Naive thymus-derived CD4-positive, alpha-beta T cell (primary cell): ENCODE measurements at places on chromosomes 11 and 22. TPM values are rescaled to one million over a fixed set of nuclear protein-coding genes. Genes with fewer than 3 reads are reported as not detected.

DNA sequence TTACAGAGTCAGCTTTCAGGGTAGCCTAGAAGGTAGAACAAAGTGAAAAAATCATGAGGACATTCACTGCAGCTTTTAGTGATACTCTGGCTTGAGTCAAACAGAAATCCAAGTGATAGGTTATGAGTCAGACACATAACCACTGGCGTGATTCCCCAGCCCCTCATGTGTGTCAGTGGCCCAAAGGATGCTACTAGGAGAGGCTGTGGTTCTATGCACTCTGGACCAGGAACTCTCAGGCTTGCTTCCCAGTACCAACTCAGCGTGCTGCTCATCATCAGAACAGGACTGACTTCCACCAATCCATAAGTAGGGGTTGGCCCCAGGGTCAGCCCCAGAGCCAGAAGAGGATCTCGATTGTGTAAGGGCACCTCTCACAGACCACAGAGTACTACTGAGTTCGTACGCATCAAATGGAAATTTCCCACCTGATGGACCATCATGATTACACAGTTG lies 116.8 kb downstream of the MED15 start:
- no peaks in the 10 kb centered on the region for H3K36me3 ChIP-seq
- H3K4me3 ChIP-seq: no peak overlapping the region
- H3K27ac ChIP-seq: no peak overlapping the region
- no peaks in the 10 kb centered on the region for H3K27me3 ChIP-seq
- DNase-seq: no peak
- H3K4me1 ChIP-seq: no peaks in the 10 kb centered on the region

DNA sequence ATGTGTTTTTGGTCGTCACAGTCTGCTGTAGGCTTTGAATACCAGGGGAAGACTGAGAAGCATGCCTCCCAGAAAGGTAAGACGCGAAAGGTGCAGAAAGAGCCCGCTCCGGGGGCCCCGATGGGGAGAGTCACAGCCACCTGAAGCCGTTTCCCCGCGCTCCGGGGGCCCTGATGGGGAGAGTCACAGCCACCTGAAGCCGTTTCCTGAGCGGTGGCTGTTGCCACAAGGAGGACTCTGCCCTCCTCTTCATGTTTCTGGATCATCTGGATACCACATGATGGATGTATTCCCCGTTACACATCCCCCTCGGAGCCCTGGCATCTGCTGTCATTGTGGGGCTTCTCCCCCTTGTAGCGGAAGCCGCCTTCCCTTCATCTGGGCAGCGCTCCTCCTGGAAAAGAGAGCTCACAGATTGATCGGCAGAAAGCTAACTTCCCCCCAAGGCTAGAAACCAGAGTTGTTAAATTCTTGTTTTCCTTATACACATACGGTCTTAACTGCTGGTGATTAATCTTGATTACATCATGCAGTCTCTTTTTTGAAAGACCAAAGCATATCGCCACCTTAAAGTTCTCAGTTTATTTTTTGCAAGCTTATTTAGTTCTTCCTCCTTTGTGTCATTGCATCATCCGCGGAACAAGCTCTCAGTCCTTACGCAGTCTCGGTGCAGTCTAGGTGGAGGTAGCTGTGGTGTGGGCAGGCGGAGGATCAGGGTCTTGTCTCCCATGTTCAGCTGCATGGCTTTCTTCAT lies 17.5 kb downstream of the CTTN start:
- H3K27me3 ChIP-seq: no peaks in the 10 kb centered on the region
- no peak for DNase-seq
- no peaks in the 10 kb centered on the region for H3K4me1 ChIP-seq
- H3K36me3 ChIP-seq: no peaks in the 10 kb centered on the region
- H3K27ac ChIP-seq: no peak overlapping the region
- no peak overlapping the region for H3K4me3 ChIP-seq

The CD6 gene
- 653 TPM for total RNA-seq

The ADM2 gene
- total RNA-seq: 4.0 TPM

The LRRC74B gene
- total RNA-seq: not detected

The UPB1 gene
- total RNA-seq: 0.41 and 0.70 TPM in 2 replicates

The UCP3 gene
- total RNA-seq: 6.1 TPM

DNA sequence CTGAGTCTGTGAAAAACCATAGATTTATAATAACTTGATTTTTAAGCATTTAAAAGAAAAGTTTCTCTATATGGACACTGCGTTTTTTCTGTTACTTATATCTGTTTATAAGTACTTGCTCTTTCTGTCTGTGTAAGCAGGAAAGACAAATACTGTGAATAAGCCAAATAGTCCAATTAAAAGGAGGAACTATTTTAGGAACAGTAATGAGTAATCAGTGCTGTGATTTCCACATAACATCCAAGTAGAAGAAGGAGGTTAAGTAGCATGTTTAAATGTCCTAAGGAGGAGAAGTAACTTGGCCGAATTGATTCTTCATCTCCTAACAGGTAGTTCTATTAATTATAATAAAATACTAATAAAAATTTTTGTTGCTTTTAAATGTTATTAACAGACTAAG lies 40.8 kb downstream of the ZNF214 start:
- no peaks in the 10 kb centered on the region for H3K36me3 ChIP-seq
- no peak overlapping the region for H3K27ac ChIP-seq
- no peaks in the 10 kb centered on the region for H3K27me3 ChIP-seq
- no peak for DNase-seq
- no peaks in the 10 kb centered on the region for H3K4me1 ChIP-seq

The SEPTIN5 gene
- total RNA-seq: 4.2 TPM

- H3K36me3 ChIP-seq: no peaks in the 10 kb centered on the region
- H3K27me3 ChIP-seq: no peaks in the 10 kb centered on the region
- H3K4me1 ChIP-seq: no peaks in the 10 kb centered on the region
- no peak overlapping the region for H3K27ac ChIP-seq
- no peak overlapping the region for H3K4me3 ChIP-seq
- DNase-seq: no peak
Observed at GRCh38 chr11:93512073-93512475, 31.1 kb downstream of the SMCO4 start.

DNA sequence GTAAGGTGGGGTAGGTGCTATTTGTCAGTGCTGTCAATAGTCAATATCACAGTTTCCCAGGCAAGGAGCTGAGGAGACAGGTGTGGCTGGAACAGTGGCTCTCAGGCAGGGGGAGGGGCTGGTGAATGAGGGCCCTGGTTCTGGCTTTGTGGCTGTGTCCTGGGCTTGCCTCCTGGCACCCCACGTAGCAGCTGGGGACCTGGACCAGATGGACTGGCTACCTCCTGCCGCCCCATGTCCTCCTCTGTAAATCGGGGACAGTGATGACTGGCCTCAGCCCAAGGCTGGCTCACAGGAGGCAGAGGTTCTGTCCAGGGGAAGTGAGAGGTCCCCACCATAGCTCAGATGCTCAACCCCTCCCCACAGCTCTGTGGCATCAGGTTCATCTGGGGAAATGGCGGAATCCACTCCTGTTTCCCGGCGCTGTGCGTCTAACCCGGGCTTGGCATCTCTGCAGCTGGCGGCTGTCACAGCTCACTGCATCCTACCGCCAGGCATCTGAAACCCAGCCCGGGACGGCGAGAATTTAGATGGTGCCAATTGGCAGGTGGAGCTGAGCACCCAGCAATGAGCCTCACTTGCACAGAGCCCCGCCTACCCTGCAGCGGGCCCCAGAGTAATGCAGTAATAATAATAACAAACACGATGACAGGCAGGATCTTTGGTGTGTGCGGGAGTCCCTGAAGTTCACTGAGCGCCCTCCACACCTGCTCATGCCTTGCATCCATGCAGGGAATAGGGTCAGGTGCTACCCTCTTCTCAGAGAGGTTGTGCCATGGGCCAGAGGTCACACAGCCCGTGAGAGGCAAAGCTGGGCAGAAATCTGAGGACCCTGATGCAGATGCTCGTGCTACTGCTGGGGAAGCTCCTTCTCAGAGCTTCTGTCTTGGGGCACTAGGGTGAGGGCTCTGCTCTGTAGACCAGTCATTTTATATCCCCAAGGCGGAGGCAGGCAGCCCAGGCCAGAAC lies 27.8 kb upstream of the SHISAL1 start:
- H3K4me1 ChIP-seq: no peaks in the 10 kb centered on the region
- no peak for DNase-seq
- no peaks in the 10 kb centered on the region for H3K36me3 ChIP-seq
- H3K4me3 ChIP-seq: no peak overlapping the region
- H3K27me3 ChIP-seq: no peaks in the 10 kb centered on the region
- H3K27ac ChIP-seq: no peak overlapping the region

DNA sequence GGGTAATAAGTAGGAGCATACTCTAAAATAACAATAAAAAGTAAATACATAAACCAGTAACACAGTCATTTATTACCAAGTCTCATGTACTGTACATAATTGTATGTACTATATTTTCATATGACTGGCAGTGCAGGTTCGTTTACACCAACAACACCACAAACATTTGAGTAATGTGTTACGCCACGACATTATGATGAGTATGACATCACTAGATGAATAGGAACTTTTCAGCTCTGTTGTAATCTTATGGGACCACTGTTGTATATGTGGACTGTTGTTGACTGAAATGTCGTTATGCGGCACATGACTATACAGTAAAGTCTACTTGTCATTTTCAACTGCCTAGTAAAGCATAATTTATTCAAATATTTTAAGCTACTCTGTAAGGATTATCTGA lies 18.6 kb downstream of the KIF18A start:
- H3K27me3 ChIP-seq: no peaks in the 10 kb centered on the region
- H3K27ac ChIP-seq: no peak overlapping the region
- DNase-seq: no peak

DNA sequence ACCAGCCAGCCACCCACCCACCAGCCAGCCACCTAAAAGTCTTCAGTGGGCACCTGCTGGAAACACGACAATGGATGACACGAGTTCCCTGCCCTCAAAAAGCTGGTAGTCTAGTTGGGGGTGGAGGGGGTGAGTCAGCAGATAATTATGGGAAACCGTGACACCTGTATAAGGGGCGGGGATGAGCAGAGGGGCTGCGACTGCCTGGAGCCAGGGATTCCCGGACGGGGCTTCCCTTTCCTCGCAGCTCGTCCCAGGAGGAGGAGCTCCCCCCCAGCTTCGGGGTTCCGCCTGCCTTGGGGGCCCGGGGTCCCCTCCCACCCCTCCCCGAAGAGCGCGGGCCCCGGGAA lies 2.3 kb upstream of the RTN4RL2 start:
- no peaks in the 10 kb centered on the region for H3K36me3 ChIP-seq
- no peak overlapping the region for H3K27ac ChIP-seq
- peaks cover 12% of the 10 kb centered on the region for H3K27me3 ChIP-seq
- H3K4me1 ChIP-seq: peaks cover 26% of the 10 kb centered on the region
- H3K4me3 ChIP-seq: no peak overlapping the region

The OOSP4A gene
- not detected for total RNA-seq

GRCh38 chr11:128862908-128863660 lies 4.0 kb downstream of the KCNJ1 start:
- H3K4me1 ChIP-seq: no peaks in the 10 kb centered on the region
- H3K36me3 ChIP-seq: no peaks in the 10 kb centered on the region
- H3K27ac ChIP-seq: no peak overlapping the region
- H3K4me3 ChIP-seq: no peak overlapping the region

The EXT2 gene
- 30.7 TPM for total RNA-seq

- no peak overlapping the region for H3K27ac ChIP-seq
- H3K36me3 ChIP-seq: no peaks in the 10 kb centered on the region
- DNase-seq: no peak
- no peaks in the 10 kb centered on the region for H3K27me3 ChIP-seq
- no peak overlapping the region for H3K4me3 ChIP-seq
Observed at GRCh38 chr11:46472662-46472994, 81.1 kb upstream of the CHRM4 start.

The TMPRSS6 gene
- 0.22 TPM for total RNA-seq

DNA sequence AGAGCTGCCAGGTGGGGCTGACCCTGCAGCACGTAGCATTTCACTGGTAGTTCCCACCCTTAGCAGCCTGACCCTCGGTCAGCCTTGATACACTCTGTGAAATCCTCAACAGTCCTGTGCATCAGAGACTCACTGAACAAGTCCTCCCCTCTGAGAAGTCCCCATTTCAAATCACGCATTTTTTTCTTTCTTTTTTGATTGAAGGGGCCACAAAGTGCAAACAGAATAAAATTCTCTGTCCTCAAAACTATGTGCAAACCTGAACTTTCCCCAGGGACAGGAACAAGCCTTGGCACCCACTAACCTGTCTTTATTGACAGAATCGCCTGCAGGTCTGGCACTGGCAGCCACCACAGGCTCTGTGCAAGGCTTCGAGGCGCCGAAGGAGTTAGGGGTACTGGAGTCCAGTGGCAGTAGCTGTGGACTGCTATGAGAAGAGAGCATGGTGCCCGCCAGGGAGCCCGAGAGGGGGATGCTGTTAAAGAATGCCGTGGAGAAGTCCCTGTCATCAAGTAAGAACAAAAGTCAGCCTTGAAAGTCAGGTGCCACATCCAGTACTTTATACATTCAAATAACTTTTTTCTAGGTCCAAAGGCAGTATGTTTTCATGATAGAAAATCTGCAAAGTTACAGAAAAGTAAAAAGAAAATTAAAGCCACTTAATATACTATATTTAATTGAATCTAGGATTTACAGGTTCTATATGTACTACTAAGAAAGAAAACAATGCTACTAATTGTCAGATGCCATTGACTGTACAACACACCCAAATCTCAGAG lies 53.8 kb downstream of the HIRA start:
- H3K4me3 ChIP-seq: no peak overlapping the region
- H3K27ac ChIP-seq: no peak overlapping the region
- no peak for DNase-seq
- no peaks in the 10 kb centered on the region for H3K27me3 ChIP-seq

DNA sequence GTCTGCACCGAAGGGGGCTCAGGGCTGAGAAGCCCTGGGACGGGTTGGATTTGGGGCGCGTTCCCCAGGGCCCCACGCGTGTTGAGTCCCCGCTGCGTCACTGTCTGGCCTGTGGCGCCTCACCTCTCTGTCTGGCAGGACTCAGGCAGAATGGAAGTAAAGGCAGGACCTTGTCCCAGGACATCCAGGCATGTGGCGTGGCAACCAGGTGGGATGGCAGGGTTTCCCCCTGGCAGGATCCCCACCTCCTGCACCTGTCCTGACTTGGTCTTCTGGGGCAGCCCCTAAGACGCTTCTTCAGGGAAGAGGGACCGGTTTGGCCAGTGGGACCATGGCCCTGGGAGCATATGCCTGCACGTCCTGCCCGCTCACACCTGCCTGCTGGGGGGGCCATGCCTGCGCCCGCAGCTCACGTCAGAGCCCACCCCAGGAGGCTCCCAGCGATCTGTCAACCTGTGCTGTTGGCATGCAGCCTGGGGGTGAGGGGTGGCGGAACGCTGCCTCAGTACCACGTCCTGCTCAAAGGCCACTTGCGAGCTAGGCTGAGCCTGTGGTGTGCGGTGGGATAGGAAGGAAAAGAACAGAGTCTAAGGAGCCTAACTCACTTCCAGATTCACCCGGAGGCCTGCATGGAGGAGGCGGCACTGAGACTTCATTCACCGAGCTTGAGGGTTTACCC lies 72.7 kb downstream of the KCNQ1 start:
- H3K27me3 ChIP-seq: no peaks in the 10 kb centered on the region
- H3K36me3 ChIP-seq: no peaks in the 10 kb centered on the region
- H3K27ac ChIP-seq: no peak overlapping the region
- DNase-seq: no peak

- no peak for DNase-seq
- no peak overlapping the region for H3K4me3 ChIP-seq
- no peak overlapping the region for H3K27ac ChIP-seq
- H3K4me1 ChIP-seq: no peaks in the 10 kb centered on the region
Observed at GRCh38 chr11:110519796-110520195, 90.0 kb downstream of the FDX1 start.

The MUC6 gene
- total RNA-seq: not detected
